Fibroblast of skin of right quadriceps (primary cell): ENCODE measurements at places on chromosomes 13 and 19.
A peak's percentile ranks its signal among the peaks of the same experiment; 100 is the strongest.

DNA sequence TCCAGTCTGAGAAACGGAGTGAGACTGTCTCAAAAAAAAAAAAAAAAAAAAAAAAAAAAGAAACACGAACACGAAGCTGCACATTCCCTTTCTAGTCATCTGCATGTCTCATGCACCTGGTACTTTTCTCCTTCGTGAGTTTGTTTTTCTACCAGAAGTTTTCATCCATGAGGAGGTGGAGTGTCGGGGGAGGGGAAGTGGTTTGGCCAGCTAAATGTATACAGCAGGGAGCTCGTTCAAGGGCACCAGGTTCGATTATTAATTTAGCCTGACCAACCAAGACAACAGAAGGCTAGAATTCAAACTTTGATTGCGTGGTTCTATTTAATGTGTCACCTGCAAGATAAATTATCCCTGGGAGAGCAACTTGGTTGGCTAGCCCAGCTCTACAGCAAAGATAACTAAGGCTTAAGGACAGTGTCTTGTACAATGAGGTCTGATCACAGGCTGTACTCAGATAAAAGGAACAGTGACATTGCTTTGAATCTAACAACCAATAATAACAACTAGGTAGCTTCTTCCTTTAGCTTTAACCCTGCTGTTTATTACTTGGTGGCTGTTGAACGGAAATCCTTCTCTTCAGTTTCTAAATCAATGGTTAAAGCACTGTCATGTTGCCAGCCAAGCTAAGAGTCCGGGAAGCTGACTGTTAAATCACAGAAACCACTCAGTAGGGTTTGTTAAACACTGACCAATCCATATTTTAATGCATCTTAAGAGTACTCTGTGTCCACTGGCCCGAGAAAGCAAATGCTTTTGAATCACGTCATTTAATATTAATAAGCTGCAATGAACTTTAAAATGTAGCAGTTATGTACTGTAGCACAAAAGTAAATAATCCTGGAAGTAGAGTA is 98.4 kb upstream of the STARD13 start:
- DNase-seq: no peak

- peak; percentile 17 for DNase-seq
Measured at GRCh38 chr19:5017235-5017634, 48.3 kb downstream of the KDM4B start.

DNA sequence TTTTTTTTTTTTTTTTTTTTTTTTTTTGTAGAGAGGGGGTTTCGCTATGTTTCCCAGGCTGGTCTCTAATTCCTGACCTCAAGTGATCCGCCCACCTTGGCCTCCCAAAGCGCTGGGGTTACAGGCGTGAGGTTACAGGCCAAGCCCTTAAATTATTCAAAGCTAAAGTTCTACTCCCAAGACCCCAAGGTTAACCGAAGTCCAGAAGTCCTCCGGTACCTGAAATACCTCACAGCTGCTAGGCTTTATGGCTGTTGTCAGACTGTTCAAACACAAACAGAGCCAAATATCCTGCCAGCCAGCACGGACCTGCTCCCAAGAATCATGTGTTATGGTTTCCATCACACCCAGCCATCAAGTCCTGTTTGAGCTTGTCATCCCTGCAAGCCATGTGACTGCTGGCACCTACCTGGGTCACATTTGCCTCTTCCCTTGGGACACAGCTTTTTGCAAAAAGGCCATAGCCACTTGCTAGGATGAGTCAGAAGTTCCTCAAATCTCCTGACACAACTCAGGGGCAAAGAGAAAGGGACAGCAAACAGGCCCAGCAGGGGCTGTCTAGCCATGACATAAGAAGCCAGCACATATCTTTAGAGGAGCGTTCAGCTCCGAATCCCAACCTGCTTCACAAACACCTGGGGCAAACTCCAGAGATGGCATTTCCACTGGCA is 129.9 kb downstream of the FOXO1 start:
- DNase-seq: no peak

GRCh38 chr19:54302257-54302656 is 10.7 kb downstream of the LILRA5 start:
- no peak for DNase-seq

- DNase-seq: no peak
Measured at GRCh38 chr13:93814658-93815057, 588.1 kb downstream of the GPC6 start.

GRCh38 chr19:5894704-5895349 is 8.8 kb downstream of the NDUFA11 start:
- DNase-seq: no peak

DNA sequence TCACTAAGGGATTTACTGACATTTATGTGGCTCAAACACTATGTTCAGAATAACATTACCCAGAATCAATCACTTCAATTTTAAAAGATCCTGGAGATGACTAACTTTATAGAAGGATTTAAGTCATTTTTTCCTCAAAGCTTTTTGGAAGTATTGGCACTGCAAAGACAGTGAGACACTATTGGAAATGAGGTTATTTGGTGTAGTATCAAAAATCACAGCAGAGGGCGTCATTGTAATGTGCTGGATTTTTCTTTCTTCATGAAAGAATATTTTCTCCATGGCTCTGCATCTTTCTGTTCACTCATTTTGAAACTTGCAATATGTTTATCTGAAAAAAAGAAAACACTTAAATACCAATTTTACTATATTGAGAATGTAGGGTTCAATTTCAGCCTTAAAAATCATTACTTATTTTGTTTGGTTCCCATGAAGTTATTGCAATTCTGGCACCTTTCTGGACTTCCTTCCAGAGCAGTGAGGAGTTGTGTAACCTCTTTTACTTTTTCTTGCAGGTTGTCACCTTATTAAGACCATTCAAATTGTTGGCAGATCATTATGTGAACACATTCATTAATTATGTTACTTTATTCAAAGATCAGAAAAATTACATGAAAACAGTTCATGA is 3.7 kb upstream of the CSNK1A1L start:
- peak; percentile 66 for DNase-seq

- DNase-seq: no peak
Measured at GRCh38 chr13:99987154-99988019, 5.8 kb downstream of the ZIC2 start.

- no peak for DNase-seq
Measured at GRCh38 chr19:50796128-50796633, 6.0 kb downstream of the ACP4 start.

DNA sequence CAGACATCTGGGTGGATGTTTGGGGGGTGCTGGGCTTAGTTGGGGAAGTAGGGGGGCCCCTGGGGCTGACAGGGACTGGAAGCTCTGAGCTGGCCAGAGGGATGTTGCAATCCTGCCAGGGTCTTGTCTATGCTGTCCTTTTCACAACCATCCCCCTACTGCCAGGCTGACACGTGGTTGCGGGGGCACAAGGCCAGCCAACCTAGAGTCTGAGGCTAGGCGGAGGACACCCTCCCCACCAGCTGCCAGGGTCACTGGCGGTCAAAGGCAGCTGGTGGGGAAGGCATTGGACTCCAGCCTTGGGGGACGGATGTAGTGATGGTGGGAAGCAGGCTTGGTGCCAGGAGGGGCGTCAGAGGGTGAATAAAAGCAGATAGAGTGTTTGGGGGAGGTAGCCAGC is 1.6 kb upstream of the APOC1 start:
- DNase-seq: no peak

DNA sequence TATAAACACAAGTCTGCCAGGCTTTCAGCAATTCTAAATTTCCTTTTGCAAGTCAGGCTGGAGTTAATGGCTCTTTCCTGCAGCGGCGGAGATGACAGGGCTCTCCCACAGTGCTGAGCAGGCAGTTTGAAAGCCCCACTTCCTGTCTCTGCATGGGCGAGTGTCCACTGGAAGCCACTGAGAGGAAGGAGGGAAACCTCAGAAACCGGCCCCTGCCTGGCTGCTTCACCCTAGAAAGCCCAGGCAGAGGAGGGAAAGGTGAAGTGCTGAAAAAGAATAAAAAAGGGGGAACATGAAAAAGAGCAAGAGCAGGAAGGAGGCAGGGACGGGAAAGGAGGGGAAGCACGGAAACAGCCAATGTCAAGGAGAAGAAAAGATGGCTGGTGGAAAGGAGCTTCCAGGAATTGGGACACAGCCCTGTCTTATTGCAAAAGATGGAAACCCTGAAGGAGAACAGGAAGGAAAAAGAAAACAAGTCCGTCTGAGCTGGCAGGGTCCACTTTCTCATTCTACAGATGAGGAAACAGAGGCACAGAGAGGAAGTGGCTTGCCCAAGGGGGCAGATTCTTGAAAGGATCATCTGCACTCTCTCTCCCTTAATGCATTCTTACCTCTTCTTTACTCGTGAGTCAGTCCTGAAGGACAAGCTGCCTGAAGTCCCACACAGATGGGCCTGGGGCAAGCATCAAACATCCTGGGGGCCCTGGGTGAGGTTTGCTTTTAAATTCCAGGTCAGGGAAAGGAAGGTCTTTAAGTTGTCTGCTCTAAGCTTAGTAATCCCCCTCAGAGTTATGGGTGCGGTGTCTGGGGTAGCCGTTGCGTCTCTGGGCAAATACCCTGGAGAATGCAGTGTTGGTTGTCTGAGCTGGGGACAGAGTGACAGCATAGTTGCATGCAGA is 38.8 kb upstream of the ALOX5AP start:
- DNase-seq: peak; percentile 48

DNA sequence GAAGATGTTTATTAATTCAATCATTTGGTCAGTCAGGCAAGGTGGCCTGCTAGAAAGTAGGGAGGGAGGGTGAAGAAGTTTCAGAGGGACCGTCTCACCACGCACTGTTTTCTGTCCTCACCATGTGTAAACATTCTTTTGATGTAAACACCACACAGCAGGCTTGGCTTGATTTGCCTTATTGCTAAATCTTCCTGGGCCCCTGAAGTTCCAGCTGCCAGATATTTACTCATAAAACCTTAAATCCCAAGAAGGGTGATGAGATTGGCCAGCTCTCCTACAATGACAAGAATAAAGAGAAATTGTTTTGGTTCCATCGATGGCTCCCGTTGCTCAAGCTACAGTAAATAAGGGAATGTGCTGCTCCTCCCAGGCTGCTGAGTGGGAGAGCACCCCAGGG is 198.2 kb upstream of the TMTC4 start:
- DNase-seq: peak; percentile 7

DNA sequence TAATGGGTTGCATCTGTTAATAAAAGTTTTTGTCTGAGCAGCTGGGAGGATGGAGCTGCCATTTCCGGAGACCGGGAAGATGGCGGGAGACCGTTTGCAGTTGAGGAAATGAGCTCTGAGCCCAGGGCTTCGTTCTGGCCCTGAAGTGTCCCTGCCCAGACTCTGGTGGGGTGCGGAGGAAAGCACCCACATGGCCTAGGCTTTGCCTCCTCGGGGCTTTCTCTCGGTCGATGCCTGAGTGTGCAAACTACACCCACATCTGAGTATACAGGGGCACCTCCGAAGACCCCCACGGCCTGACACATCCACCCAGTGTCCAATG is 15.6 kb upstream of the NANOS3 start:
- DNase-seq: peak; percentile 47

DNA sequence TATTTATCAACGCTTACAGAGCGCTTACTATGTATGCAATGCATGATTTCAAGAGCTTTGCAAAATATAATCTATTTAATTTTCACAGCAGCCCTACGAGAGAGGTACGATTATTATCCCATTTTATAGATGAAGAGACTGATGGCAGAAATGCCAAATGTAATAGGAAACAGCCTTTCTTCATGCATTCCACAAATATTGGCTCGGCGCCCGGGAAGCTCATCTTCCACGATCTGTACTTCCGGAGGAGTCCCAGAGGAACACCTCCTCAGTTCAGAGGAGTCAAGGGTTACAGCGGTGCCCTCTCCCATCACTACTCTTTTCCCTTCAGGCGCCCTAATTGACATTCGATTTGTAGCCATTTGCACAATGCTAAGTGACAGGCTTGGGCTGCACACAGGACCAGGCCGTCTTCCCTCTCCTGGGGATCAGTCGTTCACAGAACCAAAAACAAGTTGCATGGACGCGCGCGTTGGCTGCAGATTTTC is 1.1 kb upstream of the ARHGAP35 start:
- DNase-seq: peak; percentile 92

DNA sequence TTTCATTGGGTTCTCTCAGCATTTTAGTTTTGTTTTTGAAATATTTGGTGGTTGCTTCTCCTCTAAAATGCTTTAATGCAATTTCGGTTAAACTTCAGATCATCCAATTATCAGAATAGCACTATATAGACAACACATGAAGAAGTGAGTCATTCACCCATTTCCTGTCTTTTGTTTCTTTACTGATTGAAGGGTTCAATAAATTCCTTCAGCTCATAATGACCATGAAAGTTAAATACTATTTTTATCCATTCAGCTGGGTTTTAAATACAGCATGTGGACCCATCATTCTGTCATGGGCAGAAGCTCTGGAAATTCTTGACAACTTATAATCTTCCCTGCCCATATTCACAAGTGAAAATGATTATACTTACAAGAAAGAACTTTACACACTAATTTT is 187.2 kb downstream of the ITGBL1 start:
- no peak for DNase-seq

GRCh38 chr19:10286803-10287737 is at the start of gene ICAM4:
Gene ICAM4 (plus strand): TSS chr19:10286955. CDS start chr19:10287013, 58 bp downstream.
- DNase-seq: no peak

GRCh38 chr13:92842145-92842544 is 384.5 kb upstream of the GPC6 start:
- DNase-seq: peak; percentile 85

GRCh38 chr19:46471116-46471733 is at the start of gene PNMA8A:
Gene PNMA8A (minus strand): TSS chr19:46471563. CDS start chr19:46471035, 528 bp downstream.
- DNase-seq: peak; percentile 72

- no peak for DNase-seq
Measured at GRCh38 chr13:75373988-75374387, 108.0 kb downstream of the TBC1D4 start.

- DNase-seq: peak; percentile 51
Measured at GRCh38 chr13:112510002-112510780, 77.8 kb downstream of the TUBGCP3 start.

GRCh38 chr13:49953560-49953959 is 17.4 kb upstream of the SPRYD7 start:
- no peak for DNase-seq

GRCh38 chr13:28754698-28755545 is 36.2 kb upstream of the SLC46A3 start:
- peak; percentile 38 for DNase-seq

GRCh38 chr13:65555962-65556361 is 1674.2 kb downstream of the PCDH9 start:
- DNase-seq: no peak

DNA sequence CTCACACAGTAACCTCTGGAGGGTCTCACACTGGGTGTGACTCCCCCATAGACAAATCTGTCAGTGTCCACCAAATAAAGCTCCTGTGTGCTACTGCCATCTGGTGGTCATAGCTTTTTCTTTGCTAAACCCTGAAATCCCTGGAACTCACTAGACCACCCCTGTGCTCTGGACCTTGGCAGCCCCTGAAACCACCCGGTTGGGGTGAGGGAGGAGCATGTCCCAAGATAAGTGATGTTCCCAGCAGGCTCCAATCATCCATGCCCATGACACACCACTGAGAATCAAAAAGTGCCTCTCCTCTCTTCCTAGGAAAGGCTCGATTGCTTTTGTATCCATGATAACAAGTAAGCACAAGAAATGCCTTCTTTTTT is 6.5 kb upstream of the HSD17B14 start:
- peak; percentile 49 for DNase-seq

DNA sequence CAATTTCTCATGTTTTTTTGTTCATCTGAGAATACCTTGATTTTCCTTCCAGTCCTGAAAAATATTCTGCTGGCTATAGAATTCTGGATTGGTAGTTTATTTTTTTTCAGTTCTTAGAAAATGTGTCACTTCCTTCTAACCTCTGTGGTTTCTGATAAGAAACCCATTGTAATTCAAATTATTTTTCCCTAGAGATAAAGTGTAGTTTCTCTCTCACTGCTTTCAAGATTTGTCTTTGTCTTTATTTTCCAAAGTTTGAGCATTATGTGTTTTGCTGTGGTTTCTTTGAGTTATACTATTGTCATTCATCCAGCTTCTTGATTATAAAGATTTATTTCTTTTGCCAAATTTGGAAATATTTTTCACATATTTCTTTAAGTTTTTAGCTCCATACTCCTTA is 324.0 kb upstream of the SPRY2 start:
- DNase-seq: no peak
